Stimulated activated CD4-positive, alpha-beta T cell treated with anti-CD3 and anti-CD28 coated beads, Interleukin-4, amount 100 ng/mL, for 1 hour (primary cell): ENCODE measurements at places on chromosomes 11 and 22.

DNA sequence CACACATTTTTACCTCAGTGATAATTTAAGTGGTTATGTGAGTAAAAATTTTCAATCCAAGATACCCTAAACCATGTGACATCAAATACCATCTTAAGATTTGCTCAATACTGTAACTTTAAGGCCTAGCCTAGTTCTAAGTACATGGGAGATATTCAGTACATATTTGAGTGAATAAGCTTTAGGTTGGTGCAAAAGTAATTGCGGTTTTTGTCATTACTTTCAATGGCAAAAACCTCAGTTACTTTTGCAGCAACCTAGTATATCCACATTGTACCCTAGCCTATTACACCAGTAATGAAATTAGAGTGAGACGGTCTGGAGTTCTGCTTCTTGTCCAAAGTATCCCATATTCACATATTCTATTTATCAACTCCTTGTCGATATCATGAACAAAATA is 700.1 kb downstream of the LRRC4C start:
- DNase-seq = no peak

DNA sequence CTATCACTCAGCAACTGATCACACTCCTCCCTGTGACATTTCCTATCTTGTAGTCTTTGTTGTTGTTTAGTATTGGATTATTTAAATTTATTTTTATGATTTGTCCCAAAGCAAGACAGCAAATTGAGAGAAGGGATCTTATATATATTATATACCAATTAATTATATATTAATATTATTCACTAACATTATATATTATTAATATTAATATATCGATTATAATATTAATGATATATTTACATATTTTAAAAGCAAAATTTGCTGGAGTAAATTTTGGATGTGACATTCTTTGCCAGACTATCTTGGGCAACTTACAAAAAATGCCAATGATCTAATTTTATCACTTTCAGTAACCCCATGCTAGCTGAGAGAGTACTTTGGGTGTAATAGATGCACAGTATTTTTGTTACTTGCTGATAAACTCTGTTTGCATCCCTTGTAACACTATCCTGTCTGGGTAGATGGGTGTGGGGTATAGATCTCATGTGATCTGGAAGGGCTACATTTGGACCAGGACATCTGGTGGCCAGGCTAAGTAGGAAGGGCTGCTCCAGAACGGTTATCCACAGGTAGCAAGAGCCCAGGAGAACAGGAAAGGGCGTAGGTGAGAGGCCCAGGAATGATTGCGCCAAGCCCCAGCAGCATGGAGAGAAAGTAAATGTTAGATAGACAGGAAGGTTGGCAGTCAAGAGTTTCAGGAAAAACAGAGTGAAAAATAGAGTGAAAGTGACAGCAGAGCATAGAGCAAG is 608.6 kb upstream of the KIRREL3 start:
- DNase-seq = no peak

GRCh38 chr11:13782390-13783075 is 114.1 kb downstream of the FAR1 start:
- no peak for DNase-seq

GRCh38 chr11:120635136-120635810 is 123.7 kb downstream of the GRIK4 start:
- no peak for DNase-seq

DNA sequence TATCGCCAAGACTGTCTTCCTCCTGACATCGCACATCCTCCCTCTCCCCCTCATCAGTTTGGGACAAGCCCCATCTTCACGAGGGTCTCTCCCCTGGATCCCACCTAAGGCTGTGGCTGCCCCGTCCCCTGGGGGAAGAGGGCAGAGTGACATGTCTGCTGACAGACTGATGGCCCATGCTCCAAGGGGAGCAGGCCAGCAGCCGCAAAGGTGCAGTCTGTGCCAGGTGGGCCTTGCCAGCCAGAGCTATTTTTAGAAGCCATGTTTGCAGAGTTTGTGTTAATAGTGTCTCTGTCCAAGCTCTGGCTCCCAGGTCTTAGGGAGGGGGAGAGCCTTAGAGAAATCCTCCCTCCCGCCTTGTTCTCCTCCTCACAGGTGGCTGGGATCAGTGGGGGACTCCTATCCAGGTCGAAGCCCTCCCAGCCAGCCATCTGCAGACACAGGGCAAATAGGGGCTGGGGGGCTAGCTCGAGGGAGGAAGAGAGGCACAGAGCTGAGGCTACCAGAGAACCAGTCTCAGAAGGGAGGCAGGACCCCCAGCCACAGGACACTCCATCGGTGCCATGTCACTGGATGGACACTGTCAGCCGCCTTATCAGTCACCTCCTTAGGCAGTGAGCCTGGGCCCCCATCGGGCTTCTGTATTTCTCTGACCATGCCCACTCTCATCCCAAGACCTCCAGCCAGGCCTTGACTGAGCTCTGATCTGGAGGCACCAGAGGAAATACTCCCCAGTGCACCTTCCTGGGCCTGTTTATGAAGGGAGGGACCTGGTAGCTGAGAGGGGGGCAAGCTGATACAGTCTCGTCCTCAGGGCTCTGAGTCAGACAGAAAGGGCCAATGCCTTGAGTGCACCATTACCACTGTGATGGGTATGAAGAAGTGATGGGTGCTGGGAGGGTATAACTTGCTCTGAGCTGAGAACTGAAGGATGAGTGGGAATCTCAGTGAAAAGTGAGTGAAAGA is 49.3 kb downstream of the CHRDL2 start:
- DNase-seq = no peak

- no peak for DNase-seq
Observed at GRCh38 chr11:8293171-8293570, 29.5 kb upstream of the LMO1 start.

- no peak for DNase-seq
Observed at GRCh38 chr11:71472357-71472885, 19.4 kb downstream of the NADSYN1 start.

- no peak for DNase-seq
Observed at GRCh38 chr11:64444838-64445441, 86.0 kb downstream of the RPS6KA4 start.

GRCh38 chr22:23841736-23842445 is 3.1 kb upstream of the DERL3 start:
- no peak for DNase-seq

DNA sequence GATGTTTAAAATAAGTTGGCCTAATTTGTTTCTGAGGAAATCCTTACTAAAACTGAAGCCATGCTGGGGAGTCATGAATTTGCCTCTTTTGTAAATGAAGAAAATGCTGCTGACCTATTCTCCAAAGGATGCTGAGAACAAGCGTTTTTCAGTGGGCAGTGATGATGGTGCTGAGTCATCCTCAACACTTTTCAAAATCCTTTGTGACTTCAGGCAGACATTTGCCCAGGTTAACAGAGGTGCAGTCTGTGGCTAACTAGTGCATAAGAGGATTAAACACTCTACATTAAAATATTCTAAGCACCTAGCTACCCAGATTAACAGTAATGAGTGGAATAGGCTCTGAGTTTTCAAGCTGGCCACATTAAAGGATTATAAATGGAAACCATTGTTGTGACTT is 509.0 kb downstream of the DLG2 start:
- no peak for DNase-seq

DNA sequence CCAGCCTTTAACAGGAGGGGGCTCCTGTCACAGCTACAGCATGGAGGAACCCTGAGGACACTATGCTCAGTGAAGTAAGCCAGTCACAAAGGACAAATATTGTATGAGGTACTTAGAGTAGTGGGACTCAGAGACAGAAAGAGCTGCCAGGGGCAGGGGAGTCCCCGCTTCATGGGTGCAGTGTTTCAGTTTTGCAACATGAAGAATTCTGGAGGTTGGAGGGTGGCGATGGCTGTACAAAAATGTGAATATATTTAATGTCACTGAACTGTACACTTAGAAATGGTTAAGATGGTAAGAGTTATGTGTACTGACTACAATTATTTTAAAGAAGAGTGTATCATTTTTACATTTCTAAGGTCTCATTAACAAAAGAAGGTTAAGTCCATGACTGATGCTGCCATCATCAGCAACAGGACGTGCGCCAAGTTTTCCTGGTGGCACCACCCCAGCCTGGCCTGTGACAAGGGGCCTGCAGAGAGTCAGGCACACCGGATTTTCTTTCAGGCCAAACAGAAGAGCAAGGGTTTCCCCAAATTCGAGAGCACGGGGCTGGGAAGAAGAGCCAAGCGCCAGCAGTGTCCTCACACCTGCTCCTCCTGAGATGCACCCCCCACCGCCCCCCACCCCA is 22.1 kb downstream of the YPEL1 start:
- DNase-seq = no peak

DNA sequence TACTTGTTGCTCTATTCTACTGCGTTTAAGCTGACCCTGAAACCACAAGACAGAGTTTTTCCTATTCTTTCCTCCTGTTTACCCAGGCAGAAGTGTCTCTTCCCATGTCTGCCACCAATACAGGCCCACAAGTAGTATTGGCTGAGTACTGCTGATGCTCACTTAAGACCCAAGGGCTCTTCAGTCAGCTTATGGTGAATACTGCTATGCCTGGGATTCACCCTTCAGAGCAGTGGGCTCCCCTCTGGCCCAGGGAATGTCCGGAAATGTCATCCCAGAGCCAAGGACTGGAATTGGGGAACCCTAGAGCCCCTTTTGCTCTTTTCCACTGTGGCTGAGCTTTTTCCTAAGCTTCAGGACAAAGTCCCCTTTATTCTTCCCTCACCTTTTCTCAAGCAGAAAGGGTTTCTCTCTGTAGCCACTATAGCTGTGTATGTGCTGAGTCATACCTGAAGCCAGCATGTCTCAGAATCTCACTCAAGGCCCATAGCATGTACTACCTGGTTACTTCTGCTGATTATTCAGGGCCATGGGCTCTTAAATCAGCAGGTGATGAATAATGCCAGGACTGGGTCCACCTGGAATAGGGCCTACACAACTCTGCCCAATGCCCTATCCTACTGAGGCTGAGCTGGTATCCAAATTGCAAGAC is 745.8 kb upstream of the ANO5 start:
- no peak for DNase-seq

- no peak for DNase-seq
Observed at GRCh38 chr11:16096336-16096735, 260.0 kb downstream of the SOX6 start.

GRCh38 chr11:45698777-45699497 is 33.5 kb upstream of the CHST1 start:
- no peak for DNase-seq

DNA sequence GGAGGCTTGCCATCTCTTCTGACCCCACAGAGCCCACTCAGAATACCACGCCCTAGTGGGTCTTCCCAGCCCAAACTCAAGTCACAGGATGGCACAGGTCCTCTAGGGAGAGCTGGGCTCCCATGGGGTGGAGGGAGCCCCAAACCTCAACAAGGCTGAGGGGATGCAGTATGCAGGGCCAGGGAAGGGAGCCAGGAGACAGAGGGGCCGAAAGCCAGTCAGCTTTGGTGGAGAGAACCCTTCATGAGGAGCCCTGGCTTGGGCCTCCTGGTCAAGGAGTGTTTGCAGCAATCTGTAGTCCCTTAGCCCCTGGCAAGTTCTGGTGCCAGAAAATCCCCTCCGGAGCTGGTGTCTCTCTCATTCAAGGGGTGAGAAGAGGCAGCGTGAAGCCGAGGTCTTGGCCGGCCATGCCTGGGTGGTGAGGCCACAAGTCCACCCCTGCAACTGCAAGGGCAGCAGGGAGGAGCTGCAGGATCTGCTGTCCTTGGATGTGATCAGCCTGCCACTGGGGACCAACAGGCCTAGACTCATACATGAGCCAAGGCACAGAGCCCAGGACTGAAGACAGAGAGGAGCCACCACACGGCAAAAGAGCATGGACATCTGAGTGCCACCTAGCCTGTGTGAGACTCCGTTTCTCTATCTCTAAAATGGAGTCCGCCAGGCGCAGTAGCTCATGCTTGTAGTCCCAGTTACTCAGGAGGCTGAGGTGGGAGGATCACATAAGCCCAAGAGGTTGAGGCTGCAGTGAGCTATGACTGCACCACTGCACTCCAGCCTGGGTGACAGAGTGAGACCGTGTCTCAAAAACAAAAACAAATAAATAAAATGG is 24.1 kb downstream of the NEAT1 start:
- no peak for DNase-seq

- no peak for DNase-seq
Observed at GRCh38 chr22:36387709-36387958, 133 bp downstream of the MYH9 start.

DNA sequence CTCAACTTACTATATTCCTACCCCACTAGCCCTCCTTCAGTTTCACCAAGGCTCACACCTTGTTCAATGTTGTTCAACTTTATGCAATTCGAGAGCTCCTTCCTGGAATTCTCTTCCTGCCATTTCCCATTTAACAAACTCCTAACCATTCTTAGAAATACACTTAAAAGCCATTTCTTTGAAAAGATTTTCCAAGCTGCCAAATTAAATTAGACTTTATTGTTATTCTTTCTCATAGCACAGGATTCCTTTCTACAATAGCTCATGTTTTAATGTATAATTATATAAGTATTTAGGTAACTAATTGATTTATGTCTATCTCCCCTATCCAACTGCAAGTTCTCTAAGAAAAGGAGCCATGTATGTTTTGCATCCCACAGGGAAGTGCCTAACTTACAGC is 52.7 kb upstream of the CTSC start:
- no peak for DNase-seq

DNA sequence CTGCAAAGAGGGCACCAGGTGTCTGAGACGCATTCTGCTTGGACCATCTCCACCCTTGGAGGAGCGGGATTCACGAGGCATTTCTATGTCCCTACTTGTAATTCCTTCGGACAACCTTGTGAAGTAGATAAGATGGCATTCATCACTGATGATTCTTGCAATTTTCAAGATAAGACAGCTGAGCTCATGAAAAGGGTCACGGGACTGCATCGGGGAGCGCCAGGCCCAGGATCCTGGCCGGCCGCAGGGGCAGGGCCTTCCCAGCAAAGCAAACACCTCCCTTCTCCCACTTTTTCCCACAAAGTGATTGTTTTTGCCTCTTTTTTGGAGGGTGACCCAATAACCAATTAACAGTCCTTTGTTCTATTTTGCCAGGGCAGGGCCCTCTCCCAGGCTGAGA is 8.4 kb downstream of the LIF start:
- no peak for DNase-seq

DNA sequence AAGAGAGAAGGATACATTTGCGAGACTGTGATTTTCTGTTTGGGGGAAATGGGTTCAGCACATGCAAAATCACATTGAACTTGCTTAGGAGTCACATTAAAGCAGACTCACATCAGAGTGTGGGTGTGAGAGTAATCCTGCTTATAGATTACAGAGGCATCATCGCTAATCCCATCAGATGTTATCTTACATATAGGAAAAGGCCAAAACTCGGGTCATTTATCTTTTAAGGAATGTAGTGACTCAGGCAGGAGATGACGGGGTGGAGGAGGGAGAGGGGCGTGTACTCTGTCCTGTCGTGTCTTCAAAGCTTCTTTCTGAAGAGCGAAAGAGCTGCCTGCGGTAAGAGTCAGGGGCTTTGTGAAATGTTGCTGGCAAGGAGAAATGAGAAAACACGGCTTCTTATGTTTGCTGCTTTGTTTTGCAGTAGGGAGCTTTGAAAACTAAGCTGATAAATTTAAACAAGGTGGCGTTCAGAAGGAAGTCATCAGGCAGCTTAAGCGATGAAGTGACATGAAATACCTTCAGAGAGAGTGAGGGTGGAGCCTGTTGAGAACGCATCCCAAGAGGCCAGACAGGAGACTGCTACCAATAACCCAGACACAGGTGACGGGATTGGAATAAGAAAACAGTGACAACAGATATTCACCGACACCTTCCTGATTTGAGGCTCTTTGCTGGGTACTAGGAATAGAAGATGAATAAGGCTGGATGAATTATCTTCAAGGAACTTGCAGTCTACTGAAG is 2.2 kb upstream of the C11orf16 start:
- no peak for DNase-seq
